AG04449 (cell line): ENCODE measurements at places on chromosomes 1 and 21.

GRCh38 chr1:115726161-115726560, 42.4 kb downstream of the CASQ2 start:
- no peak for DNase-seq

- DNase-seq = no peak
Measured at GRCh38 chr1:224127925-224128819, 14.3 kb downstream of the FBXO28 start.

DNA sequence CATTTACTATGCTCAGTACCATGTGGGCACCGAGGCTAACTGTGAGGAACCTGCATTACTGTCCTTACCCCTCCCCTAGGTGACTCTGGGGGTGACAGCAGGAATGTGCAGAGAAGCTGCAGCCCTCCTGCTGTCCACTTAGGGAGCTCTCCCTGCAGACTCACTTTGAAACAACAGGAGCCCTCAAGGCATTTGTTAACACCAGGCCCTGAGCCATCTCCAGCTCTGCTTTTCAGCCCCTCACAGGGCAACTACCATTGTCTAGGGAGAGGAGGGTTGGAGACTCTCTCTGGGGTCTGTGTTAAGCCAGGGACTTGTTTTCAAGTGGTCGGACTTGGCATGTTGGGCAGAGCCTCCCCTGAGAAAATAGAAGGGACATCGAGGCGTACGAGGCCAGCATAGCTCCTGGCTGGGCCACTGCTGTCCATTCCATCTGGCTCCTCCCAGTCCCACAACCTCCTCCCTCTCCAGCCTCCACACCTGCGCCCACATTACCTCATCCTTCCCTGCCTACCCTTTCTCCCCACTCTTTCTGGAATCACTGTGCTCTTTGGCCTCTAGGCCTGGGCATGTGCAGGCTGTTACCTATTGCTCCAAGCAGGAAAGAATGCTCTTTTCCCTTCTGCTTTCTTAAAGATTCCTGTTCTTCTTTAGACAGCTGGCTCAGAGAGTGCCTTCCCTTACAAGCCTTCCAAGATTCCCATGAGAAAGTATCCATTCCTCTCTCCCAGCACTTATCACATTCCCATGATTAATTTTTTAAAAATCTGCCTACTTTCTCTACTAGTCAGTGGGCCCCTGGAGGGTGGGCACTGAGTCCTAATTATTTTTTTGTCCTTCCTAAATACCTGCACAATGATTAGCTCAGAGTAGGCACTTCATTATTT, 102.7 kb upstream of the GCLM start:
- DNase-seq = no peak

GRCh38 chr1:184409011-184409410, 22.2 kb downstream of the C1orf21 start:
- no peak for DNase-seq

DNA sequence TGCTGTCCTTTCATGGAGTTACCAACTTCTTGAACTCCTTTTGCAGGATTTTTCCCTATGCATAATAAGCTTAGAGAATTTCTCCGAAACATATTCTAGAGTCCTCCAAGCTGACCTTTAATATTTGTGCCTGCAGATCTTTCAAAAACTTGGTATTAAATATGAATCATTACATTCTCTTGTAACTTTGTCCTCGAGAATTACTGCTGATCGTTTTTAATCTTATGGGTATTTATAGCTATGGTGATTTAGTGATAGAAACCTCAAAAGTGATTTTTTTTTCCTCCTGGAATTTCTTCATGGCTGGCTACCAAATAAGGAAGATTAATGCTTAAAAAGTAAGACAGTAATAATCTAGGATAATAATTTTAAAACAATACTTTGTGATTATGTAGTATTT, 39.1 kb downstream of the MAP3K21 start:
- DNase-seq = no peak

GRCh38 chr1:108075055-108075454, 110.1 kb upstream of the VAV3 start:
- no peak for DNase-seq
